ENCODE measurements at places on chromosomes 4 and X.

- peak; percentile 42 for DNase-seq
Observed at GRCh38 chr4:174365018-174365587, 81.4 kb downstream of the CEP44 start.

GRCh38 chr4:128570387-128570975 is 239.0 kb upstream of the JADE1 start:
- peak; percentile 71 for DNase-seq

GRCh38 chr4:176309046-176309445 is 10.7 kb upstream of the SPCS3 start:
- no peak for DNase-seq

DNA sequence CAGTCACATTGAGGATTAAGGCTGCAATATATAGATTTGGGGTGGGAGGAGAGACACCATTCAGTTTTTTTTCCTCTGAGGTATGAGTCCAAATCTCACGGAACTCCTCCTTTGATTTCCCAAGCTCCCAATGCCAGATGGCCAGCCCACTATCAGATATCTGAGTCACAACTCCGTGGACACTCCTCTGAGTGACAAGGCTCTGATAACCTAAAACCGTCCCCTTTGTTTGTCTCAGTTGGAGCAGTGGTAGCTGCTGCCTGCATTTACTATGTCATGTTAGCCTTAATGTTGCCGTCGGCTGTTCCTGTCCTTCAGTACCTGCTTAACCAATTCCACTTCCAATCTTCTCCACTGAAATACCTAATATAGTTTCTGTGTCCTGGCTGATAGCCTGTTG is 107.3 kb downstream of the DTHD1 start:
- DNase-seq: no peak

DNA sequence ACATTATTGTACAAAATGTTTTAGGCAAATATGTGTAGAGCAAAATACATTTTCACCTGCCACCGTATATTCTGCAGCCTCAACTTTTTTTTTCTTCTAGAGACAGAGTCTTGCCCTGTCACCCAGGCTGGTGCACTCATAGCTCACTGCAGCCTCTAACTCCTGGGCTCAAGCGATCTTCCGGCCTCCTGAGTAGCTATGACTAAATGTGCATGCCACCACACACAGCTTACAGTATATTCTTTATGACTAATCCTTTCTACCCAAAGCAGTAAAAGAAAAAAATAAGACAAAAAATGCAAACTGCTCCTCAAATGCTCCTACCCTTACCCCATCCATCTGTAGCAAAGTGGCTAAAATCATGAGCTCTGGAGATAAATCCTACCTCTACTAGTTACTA is 426.3 kb downstream of the KCNIP4 start:
- no peak for DNase-seq

DNA sequence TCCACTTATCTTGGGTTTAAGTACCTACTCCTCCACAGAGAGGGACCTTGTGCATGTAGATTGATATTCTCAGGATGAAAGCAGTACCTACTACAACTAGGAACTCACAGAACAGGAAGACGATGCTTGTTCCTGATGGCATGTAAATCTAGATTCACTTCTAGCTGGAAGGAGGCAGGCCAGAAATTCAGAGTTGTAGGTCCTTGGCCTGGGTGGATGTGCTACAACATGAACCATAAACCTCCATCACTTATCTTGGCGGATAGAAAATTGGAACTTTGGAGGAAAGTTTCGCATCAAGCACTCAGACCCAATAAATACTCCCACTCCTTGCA is 9.3 kb upstream of the SMIM20 start:
- DNase-seq: no peak

GRCh38 chrX:1162119-1162916 is 50.1 kb downstream of the CRLF2 start:
- DNase-seq: no peak

GRCh38 chrX:43868791-43869190 is 13.5 kb downstream of the MAOB start:
- no peak for DNase-seq

DNA sequence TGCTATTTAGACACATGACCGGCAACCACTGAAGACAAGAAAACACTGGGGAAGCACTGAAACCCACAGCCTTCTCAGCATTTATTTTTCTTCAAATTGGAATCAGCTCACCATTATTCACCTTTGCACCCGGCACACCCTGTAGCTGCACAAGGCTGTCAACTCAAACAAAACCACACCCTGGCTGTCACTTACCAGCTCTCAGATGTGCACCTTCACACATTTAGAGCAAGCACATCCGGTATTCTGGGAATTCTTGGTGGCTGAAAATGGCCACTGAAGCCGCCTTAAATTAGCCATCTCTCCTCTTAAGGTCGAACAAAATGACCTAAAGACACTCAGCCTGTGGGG is 5.9 kb downstream of the ZFYVE28 start:
- DNase-seq: no peak

DNA sequence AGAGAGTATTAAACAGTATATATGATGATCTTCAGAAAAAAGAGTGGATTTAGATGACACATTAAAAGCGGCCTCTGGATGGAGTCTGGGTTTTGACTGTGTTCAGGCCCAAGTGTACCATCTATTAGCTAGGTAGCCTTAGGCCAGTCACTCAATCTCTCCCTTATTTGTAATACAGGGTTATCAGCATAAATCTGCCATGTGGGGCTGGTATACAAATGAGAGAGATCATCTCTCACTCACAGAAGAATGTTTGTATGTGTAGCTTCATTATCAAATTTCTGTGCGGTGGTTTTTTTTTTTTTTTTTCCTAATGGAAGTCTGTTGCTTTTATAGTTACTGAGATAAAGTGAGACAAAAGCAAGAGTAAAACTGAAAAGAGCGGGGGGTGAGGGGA is 12.7 kb downstream of the SLC2A9 start:
- no peak for DNase-seq

GRCh38 chrX:152861116-152861515 is 30.3 kb downstream of the NSDHL start:
- no peak for DNase-seq

DNA sequence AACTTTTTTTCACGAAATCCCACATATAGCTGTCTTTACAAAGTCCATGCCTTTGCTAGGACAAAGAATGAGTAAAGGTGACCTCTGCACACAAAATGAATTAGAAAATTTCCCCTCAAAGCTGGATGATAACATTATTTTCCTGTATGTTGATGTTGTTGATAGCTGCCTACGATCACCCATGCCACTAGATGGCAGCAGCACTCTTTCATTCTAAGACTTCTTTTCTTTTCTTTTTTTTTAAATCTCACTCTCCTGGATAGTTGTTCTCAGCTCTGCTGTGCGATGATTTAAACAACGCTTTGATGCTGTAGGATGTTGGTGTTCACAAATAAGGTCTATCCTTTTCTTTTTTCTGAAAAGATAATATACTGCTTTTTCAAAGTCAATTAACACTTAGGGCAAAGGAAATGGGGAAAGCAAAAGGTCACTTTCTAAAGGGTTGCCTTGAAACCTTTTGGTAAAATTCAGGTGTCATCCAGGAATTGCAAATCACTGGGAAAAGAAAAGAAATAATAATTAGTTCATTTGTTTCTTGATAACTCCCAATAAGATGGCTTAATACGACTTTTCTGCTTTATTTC is 266.8 kb downstream of the C4orf33 start:
- DNase-seq: peak; percentile 71

GRCh38 chr4:146308951-146309350 is 94.6 kb downstream of the REELD1 start:
- DNase-seq: no peak

DNA sequence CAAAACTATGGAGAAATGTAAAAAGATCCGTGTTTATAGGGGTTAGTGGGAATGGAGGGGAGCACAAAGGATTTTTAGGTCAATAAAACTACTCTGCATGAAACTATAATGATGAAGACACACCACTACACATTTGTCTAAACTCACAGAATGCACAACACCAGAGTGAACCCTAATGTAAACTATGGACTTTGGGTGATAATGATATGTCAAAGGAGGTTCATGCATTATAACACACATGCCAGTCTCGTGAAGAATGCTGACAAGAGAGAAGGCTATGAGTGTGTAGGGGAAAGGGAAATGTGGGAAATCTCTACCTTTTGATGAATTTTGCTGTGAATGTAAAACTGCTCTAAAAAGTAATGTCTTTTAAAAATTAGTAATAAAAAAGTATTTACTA is 183.3 kb downstream of the MAB21L2 start:
- no peak for DNase-seq

GRCh38 chr4:62118558-62118957 is 918.4 kb downstream of the ADGRL3 start:
- peak; percentile 1 for DNase-seq

GRCh38 chr4:71713611-71714203 is 70.2 kb downstream of the GC start:
- peak; percentile 57 for DNase-seq

DNA sequence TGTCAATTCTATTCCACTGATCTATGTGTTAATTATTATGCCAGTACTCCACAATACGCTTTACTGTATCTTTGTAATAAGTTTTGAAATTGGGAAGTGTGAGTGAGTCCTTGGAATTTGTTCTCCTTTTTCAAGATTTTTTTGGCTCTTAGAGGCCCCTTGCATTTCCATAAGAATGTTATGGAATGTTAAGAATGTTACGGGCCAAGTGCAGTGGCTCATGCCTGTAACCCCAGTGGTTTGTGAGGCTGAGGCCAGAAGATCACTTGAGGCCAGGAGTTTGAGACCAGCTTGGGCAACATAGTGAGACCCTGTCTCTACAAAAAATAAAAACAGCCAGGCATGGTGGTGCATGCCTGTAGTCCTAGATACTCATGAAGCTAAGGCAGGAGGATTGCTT is 167.6 kb upstream of the CXorf66 start:
- DNase-seq: no peak

- DNase-seq: no peak
Observed at GRCh38 chrX:37613933-37614332, 42.5 kb downstream of the LANCL3 start.

DNA sequence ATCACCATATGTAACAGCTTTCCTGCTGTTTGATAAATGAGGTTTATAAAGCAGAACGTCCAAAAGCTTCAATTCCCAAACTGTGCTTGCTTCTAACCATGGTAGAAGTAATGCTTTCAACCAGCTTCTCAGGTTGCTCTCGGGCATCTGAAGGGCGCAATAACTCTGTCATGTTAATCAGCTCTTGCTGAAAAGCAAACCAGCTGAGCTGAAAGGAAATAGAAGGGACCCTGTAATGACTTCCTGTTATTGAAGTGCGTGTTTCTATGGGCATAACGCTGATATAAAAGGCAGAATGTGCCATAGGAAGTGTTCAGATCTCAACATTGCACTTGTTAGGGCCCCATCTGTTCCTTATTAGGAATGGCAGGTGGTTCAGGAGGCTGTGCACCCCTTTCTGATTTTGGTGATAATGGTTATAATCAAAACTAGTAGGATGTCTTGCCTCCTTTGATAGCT is 21.2 kb downstream of the HERC3 start:
- DNase-seq: no peak

GRCh38 chr4:89305712-89306437 is 1.7 kb downstream of the GPRIN3 start:
- no peak for DNase-seq

DNA sequence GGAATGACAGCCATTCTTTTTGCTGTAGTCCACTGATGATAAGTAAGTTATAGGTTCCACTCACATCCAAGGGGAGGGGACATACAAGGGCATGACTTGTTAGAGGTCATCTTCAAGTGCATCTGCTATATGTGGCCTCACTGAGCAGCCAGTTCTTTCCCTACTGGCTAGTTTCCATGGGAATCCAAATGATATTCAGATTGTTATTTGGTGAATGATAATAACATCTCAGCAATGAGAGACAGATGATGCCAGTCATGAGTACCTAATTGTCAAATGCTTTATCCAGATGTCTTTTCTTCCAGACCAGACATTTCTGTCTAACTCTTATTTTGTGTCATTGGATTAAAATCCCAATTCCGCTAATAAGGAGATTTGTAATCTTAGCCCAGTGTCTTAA is 460.4 kb upstream of the BOD1L1 start:
- no peak for DNase-seq

- no peak for DNase-seq
Observed at GRCh38 chrX:85303544-85303943, 59.8 kb downstream of the ZNF711 start.

- peak; percentile 77 for DNase-seq
Observed at GRCh38 chr4:168440442-168441264, 39.6 kb downstream of the DDX60L start.

GRCh38 chr4:122702939-122703338 is 29.6 kb upstream of the BBS12 start:
- no peak for DNase-seq

DNA sequence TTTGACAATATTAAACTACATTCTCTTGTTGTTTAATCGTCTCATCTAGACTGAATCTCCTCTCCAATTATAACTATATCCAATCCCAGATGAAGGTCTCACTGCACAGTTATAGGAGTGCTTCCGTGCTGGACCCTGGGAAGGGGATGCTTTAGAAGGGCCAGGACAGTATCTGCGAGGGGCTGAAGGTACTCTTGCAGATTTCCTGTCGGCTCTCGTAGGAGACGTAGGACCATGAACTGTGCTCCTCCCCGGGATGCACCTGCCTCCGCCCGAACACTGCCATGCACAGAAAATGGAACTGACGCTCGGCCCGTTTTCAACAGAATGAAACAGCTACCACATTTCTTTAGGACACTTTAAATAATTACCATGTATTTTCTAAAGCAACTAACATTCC is 39.4 kb downstream of the FAT1 start:
- DNase-seq: no peak

GRCh38 chr4:87500092-87500462 is 29.1 kb downstream of the SPARCL1 start:
- DNase-seq: no peak

DNA sequence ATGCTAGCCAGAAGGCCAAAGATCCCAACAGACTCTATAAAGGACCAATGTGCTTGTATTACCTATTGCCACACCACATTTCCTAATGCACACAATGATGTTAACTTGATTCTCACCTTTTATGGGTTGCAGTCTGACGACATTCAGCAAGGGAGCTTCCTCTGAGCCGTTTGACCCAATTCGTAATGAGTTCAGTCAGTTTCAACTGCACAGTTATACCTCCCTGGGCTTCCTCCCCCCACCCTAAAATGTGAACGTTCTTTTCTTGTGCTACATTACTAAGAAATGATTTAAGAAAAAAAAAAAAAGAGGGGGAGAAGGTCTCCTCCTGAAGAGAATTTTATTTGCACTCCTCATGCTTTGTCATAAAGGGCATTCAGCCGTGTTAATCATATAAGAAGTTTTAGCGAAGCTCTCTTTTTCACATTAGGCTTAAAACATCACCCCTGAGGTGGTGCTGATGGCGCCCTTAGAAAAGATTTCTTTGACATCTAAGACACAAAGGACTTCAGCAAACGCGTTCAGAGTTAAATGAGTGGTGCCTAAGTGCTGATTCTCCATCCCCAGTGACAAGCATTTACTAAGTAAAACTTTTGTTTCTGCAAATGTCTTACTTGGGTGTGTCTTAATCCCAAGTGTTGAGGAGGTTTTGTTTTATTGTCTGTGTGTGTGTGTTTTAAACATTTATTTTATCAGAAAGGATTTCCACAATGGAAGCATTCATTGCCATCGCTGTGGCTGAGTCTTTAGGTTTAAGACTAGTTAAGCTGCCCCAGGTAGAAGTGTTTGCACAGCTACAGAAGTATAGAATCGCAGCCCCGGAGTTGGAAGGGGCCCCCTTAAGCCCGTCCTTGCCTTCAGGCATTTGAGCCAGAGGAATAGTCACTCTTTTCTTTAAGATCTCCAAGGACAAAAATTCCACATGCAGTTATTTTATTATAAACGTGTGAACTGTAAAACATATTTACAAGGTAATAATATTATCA is 15.2 kb upstream of the GPC3 start:
- DNase-seq: no peak
